Uterus (tissue), 4 donors: ENCODE measurements at places on chromosomes 4 and X. TPM values are rescaled to one million over a fixed set of nuclear protein-coding genes. Genes with fewer than 3 reads are reported as not detected.

NPNT gene
- total RNA-seq = 6.8 TPM

CSN1S1 gene
- not detected for total RNA-seq

PWWP3B gene
- 21.3 TPM for total RNA-seq

PTTG2 gene
- 4.1 TPM for total RNA-seq

TBX22 gene
- total RNA-seq = 1.1 TPM

PROM1 gene
- 24.6 TPM for total RNA-seq

MGARP gene
- 0.29 TPM for total RNA-seq

ARSJ gene
- total RNA-seq = 37.9 TPM

CXXC4 gene
- 1.7 TPM for total RNA-seq

BMP3 gene
- not detected for total RNA-seq

CT45A9 gene
- not detected for total RNA-seq

TCEAL6 gene
- total RNA-seq = not detected

FGF2 gene
- total RNA-seq = 57.9 TPM

POU3F4 gene
- total RNA-seq = not detected

SPIN4 gene
- total RNA-seq = 6.8 TPM

FDCSP gene
- not detected for total RNA-seq
